ENCODE measurements at places on chromosomes 12 and 14. TPM values are rescaled to one million over a fixed set of nuclear protein-coding genes. Genes with fewer than 3 reads are reported as not detected.

GRCh38 chr12:121801595-121802484 is 2.0 kb upstream of the SETD1B start:
- ATAC-seq = no peak

The FBXO33 gene
- 18.7 TPM for total RNA-seq

The TOMM20L gene
- total RNA-seq = not detected

DNA sequence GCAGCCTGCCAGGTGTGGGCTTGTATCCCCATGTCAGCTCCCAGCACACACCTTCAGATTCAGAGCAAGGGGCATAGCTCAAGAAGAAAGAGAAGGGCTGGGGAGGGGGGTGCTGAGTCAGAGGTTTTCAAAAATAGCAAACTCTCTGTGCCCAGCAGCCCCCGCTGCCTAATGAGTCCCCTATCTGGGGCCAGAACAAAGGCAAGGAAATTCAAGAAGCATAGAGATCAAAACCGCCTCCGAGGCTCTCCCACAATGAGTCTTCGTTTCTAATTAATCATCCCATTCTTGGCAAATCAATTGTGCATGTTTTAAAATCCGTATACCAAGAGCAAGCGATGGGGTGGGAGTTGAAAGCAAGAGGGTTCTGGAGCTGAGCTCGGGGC is 19.5 kb upstream of the CMKLR1 start:
- ATAC-seq = peak; percentile 75

GRCh38 chr12:28543021-28543890 is 353.0 kb downstream of the CCDC91 start:
- no peak for ATAC-seq
